Fibroblast of skin of abdomen (primary cell): ENCODE measurements at places on chromosomes 13 and 19.

- no peak for DNase-seq
Measured at GRCh38 chr19:7603919-7604318, 8.3 kb downstream of the CAMSAP3 start.

DNA sequence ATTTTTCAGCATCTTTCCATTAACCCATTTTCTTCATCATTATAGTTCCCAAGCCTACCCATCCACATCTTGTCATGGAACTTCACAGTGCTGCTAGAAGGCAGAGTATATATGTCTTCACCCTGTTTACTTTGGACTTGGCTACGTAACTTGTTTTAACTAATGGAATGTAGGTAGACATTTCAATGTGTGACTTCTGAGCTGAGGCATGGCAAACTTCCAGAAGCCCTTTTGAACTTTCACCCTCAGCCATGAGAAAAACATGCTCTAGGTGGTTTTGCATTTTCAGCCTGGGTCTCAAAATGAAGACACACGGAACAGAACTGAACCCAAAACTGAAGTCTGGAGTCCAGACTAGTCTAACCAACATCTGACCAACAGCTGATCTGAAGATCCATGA, 3.2 kb downstream of the TEX30 start:
- DNase-seq: no peak

GRCh38 chr19:49491030-49491803, 3.8 kb downstream of the RPL13A start:
- DNase-seq: no peak

- DNase-seq: peak; percentile 21
Measured at GRCh38 chr13:70960841-70961443, 852.7 kb upstream of the KLHL1 start.

DNA sequence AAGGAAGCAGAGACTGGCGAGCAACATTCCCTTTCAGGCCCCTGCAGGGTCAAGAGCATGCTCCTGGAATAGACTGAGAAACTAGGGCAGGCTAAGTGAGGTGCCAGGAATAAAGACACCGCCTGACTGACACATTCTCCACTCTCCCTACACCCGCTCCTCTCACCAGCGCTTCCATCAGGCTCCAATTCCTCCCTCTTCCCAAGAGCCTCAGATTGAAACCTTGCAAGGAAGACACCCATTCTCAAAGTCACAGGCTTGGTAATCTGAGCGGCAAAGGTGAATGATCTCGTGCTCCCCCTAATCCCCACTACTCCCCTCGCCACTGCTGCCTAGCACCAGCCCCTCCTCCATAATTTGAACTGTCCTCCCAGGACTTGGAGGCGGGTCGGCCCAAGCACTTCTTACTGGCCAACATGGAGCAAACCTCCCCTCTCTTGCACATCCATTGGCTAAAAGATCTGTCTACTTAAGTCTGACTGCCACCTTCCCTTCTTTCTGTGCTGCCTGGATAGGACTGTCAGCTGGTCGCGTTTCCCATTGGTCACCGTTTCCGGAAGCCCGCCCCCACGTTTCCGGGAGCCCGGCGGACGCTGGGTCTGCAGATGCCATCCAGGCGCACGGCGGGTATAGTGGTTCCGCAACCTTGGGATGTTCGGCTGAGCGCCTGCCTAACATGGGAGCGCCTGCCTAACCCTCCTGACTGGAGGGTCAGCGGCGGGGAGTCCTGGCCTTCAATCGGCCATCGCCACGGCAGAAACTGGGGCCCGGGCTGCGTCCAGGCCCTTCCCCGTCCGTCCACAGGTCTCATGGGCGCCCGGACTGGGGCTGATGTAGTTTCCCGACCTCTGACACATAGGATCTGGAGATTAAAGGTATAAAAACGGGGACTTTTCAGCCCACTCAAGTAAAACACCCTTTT, 33.6 kb downstream of the ZNF383 start:
- peak; percentile 91 for DNase-seq

- no peak for DNase-seq
Measured at GRCh38 chr19:5678071-5678718, 2.1 kb downstream of the MICOS13 start.

- no peak for DNase-seq
Measured at GRCh38 chr13:44664308-44664707, 88.2 kb upstream of the TSC22D1 start.

DNA sequence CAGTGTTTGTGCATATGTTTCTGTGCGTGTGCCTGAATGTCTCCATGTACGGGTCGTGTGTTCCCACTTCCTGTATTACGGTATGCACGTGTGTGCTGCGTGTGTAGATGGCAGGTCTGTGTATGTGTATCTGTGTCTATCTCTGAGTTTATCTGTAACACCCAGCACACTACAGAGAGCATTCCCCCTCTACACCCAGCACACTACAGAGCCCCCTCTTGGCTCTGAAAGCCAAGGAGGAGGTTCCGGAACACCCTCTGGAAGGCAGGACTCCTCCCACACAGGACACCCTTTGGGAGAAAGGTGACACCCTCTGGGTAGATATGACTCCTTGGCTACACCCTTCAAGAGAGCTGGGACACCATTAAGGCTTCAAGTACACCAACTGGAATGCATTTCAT, 2.1 kb upstream of the ERFL start:
- DNase-seq: no peak

DNA sequence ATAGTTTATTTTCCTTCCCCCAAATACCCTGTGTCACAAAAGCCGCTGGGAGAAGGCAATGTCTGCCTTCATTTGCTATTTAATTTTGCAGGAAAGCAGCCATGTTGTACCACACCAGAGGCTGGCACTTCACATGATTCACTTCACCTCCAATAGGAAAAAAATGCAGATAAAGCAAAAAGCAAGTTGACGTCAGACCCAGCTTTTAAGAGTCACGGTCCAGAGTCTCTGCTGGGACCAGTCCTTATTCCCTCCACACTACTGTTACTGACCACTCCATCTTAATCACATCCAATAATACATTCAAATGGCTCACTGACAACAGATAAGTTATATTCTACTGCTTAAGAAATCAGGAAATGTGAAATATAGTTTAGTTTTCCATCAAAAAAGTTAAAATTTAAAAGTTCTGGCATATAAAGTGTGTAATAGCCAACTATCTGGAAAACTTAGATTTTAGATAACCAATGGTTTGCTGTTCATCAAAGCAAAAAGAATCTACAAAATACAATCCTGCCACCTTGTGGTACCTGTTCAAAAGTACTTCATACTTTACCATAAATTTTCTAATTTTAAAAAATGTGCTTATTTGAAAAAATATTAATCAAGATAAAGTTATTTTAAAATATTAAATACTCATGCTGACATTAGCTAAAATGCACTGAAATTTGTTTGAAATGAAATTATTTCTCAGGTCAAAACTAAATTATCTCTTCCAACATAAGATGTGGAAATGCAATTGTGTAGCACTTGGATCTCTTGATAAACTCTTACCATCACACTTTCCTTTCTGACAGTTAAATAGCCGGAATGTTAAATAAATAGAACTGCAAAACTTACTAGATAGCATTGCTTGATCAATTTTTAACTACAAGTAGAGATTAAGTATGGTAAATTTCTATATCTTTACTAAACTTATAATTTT, 97.3 kb downstream of the SERP2 start:
- peak; percentile 12 for DNase-seq

GRCh38 chr13:60716313-60716712, 319.3 kb downstream of the TDRD3 start:
- DNase-seq: no peak

GRCh38 chr13:44842158-44842557, 147.1 kb downstream of the NUFIP1 start:
- DNase-seq: peak; percentile 44

- no peak for DNase-seq
Measured at GRCh38 chr13:78228211-78228610, 309.6 kb upstream of the EDNRB start.

GRCh38 chr13:112890316-112891145, 78.5 kb upstream of the MCF2L start:
- DNase-seq: no peak

- DNase-seq: no peak
Measured at GRCh38 chr13:94765814-94766213, 53.5 kb upstream of the SOX21 start.

- no peak for DNase-seq
Measured at GRCh38 chr13:99978799-99979452, 2.7 kb upstream of the ZIC2 start.

DNA sequence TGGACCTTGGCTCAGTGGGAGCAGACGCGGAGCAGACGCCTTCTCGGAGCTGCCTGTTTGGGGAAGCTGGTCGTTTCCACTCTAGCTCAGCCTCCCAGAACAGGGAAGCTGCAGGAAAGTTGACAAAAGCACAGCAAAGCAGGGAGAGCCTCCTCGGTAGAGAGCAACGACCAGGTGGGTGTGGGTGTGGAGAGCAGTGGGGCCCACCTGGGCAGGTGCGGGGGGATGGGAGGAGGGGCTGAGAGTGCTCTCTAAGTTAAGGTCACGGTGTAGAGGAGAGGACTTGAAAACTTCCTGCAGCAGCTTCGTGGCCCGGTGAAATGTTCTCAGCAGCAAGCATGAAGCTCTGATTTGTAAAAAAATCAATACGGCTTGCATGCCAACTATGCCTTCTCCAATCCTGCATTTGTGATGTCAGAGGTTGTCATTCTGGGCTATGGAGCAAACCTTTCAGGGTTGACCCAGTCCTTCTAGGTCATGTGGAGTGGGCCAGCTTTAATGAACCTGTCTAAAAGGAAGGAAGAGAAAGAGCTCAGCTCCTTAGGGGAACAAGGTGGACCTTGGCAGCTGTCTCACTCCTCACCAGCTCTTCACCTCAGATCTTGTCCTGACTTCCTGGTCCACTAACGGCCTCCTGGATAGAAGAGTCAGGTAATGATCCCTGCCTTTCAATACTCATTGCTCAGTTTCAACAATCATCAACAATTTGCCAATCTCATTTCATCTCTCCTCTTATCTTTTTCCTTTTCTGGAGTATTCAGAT, 85.8 kb upstream of the UBL3 start:
- no peak for DNase-seq

GRCh38 chr13:99087098-99087953, 109.5 kb upstream of the DOCK9 start:
- peak; percentile 81 for DNase-seq

GRCh38 chr13:34523406-34523805, 418.7 kb upstream of the NBEA start:
- DNase-seq: peak; percentile 54

- no peak for DNase-seq
Measured at GRCh38 chr13:105278943-105279381, 1256.5 kb downstream of the EFNB2 start.

GRCh38 chr13:36997716-36998427, 1.3 kb downstream of the ALG5 start:
- no peak for DNase-seq

DNA sequence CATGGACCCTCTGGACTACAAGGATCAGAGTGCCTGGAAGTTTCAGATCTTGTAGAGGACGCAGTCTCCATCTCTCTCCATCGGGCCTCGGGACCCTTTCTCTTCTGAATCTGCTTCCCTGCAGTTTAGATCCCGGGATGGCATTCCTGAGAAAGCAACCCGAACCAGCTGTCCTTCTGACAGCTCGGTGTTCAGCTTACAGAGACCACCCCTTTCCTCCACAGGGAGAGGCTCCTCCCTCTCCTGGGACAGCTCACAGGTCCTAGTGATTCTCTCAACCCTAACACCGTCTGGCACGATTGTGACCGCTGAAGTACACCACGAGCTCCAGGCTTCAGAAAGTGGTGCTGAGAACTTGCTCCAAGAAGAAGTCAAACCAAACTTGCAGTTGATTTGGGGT, 18.2 kb downstream of the CRX start:
- no peak for DNase-seq

DNA sequence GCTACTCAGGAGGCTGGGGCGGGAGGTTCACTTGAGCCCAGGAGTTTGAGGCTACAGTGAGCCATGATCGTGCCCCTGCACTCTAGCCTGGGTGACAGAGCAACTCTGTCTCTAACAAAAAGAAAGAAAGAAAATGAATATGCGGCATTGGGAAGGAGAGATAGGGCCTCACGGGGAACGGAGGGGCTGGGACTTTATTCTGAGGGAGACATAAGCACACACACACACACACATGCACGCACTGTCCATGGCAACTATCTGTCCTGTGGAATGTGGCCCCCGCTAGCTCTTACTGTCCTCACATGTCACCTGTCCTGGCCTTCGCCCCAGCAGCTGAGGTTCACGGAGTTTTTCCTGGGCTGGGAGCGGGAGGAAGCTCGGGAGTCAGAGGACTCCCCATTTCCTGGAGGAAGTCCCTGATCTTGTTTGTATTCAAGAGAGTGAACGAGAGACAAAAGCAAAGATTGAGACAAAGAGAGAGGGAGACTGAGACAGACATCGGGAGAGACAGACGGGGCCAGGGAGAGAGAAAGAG, 654 bp downstream of the STAP2 start:
- DNase-seq: peak; percentile 5

DNA sequence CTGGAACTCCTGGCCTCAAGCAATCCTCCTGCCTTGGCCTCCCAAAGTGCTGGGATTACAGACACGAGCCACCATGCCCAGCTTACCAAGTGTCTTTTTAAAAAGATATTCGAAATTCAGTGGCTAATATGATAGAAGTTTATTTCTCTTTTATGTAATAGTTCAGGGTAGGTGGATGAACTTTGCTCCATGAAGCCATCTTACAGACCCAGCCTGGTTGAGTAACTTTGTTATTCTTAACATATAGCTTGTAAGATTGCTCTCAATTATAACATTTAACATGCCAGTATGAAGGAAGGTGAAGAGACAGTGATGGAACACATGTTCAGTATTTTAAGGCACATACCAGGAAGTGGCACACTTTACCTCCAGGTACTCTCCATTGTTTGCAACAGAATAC, 42.4 kb downstream of the ZIC2 start:
- no peak for DNase-seq

DNA sequence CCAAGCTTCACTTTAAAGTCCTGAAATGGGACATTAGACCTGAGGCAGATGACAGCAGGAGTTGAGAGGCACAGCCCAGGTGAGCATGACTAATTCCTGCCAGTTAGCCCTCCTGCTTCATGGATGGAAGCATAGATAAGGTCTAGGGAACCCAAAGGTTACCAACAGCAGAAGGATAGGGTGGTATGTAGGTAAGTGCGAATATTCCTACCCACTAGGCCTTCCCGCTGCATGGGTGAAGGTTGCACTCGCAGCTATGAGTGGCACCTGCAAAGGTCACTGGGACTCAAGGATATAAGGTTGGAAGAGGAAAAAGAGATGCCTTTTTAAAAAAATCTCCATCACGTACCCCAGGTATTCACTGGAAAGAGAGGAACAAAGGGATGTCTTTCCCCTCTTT, 12.2 kb upstream of the MLLT1 start:
- no peak for DNase-seq

GRCh38 chr13:43684963-43685725, 101.6 kb downstream of the ENOX1 start:
- no peak for DNase-seq

DNA sequence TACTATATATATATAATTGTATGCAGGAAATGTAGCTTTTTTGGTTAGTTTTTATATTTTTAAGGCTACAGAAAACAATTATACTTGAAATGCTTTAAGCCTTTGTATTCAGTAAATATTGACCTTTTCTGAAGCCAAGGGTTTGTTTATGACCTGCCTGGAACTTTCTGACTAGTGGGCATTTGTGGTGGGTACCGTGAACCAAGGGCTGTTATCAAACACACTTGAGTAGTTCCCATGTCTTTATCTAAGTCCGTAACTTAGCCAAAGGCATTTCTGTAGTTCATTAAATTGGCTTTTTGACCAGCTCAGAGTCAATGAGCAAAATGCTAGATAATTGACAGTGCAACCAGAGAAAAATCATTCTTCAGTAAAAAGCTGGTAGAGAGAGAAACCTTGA, 1444.2 kb upstream of the SLC10A2 start:
- no peak for DNase-seq

- no peak for DNase-seq
Measured at GRCh38 chr13:111253365-111253872, 67.0 kb upstream of the TEX29 start.
